Umbilical cord (tissue), 2 donors: ENCODE measurements at places on chromosomes 6 and 20. TPM values are rescaled to one million over a fixed set of nuclear protein-coding genes. Genes with fewer than 3 reads are reported as not detected.

Gene ECT2L
- total RNA-seq, result not detected

Gene SERPINB1
- 28.6 TPM for total RNA-seq

Gene ADTRP
- total RNA-seq, result 2.2 TPM

Gene RUNX2
- 6.3 TPM for total RNA-seq

Gene QKI
- total RNA-seq, result 152 TPM

Gene HLA-DMA
- total RNA-seq, result 5.8 TPM

Gene NELFCD
- 28.2 TPM for total RNA-seq

Gene SLC17A1
- total RNA-seq, result 6.5 TPM

Gene TOX2
- total RNA-seq, result not detected

Gene OR2B6
- total RNA-seq, result not detected

Gene RMND1
- total RNA-seq, result 54.9 TPM

Gene FKBP1C
- total RNA-seq, result not detected

DNA sequence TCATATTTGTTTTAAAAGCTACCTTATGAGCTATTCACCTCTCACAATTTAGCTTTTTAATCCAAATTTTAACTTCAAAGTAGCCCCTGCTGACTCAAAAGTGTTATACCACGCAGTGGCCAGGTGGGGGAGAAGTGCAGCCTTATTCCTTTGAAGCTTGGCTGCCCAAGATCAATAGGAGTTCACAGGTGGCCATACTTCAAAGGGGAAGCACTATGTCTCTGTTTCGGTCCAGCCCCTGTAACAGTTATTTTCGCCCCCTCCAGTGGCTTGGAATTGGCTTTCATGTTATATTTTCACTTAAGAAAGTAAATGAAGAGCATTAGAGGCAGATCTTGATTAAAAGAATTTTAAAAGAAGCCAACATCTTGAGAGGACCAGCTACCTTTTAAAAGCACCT lies 608.4 kb downstream of the EPHA7 start:
- peak; percentile 33 for DNase-seq

DNA sequence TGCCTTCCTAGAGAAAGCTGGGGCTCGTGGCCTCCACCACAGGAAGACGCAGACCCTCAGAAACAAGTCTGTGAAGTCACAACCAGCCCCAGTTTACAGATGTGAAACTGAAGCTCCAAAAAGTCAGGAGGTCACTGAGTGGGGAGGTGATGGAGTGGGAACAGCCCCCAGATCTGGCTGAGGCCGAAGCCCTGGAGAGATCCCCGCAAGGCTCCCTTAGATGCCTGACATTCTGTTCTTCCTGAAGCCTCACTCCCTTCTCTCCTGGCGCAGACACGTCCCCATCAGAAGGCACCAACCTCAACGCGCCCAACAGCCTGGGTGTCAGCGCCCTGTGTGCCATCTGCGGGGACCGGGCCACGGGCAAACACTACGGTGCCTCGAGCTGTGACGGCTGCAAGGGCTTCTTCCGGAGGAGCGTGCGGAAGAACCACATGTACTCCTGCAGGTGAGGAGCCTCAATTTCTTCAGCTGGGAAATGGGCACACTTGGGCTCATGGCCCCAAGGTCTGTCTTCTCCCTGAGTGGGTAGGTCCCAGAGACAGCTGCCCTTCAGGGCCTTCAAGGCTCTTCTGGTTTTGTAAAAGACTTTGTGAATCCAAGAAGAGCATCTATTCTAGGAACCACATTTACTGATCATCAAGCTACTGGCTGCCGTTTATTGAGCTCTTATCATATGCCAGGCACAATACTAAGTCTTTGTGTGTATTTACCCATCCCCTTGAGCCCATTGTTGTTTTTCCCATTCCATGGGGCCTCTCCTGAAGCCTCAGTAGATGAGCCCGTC lies 50.5 kb downstream of the HNF4A start:
- no peak for DNase-seq

DNA sequence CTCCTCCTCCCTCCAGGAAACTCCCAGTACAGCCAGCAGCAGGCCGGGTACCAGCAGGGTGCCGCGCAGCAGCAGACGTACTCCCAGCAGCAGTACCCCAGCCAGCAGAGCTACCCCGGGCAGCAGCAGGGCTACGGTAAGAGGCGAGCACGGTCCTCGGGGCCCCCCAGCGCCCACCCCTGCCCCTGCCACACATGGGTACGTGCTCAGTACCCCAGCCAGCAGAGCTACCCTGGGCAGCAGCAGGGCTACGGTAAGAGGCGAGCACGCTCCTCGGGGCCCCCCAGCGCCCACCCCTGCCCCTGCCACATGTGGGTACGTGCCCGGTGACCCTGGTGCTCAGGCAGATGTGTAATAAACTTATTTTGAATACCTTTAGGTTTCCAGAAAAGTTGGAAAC lies 10.2 kb upstream of the MTG2 start:
- no peak for DNase-seq

GRCh38 chr20:63789836-63790571 lies 41.1 kb downstream of the ZBTB46 start:
- DNase-seq, result no peak

DNA sequence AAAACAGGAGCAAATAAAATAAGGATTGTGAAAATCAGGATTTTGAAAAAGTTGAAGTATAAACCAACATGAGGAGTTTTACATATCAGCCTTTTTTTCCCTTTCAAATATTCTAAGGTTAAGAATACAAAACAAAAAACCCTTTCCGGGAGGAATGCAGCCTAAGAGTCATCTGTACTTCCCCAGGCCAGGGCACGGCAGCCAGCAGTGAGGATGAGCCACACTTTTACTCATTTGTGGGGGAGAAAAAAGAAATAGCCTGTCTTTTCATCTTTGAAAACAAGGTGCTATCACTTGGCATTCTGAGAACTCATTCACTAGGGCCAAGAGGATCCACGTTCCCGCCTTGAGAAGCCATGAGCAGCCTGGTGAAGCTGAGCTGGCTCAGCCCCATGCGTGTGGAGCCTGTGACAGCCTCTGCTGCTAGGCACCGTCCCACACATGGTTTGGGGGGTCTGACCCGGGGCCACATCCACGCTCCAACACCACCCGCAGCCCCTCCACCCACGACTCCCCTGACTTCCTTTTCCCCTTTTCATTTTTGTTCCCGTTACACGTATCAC lies 11.2 kb downstream of the SLC22A1 start:
- DNase-seq, result no peak

GRCh38 chr6:33143113-33143770 lies 49.0 kb downstream of the COL11A2 start:
- DNase-seq, result no peak

DNA sequence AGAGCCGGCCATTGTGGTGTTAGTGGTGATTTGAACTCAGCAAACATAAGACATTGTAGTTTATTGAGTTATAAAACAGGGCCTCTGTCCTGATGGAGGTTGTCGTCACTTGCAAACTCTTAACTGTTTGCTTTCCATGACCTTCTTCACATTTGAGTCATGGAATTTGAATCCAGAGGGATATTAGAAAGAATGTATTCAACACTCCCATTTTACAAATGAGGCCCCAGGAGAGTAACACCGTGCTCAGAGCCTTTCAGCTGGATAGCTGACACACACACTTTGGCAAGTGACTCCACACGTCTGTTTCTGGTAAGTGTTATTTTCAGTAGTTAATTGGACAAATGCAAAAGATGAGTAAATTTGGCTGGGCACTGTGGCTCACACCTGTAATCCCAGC lies 72.4 kb upstream of the XRN2 start:
- no peak for DNase-seq

DNA sequence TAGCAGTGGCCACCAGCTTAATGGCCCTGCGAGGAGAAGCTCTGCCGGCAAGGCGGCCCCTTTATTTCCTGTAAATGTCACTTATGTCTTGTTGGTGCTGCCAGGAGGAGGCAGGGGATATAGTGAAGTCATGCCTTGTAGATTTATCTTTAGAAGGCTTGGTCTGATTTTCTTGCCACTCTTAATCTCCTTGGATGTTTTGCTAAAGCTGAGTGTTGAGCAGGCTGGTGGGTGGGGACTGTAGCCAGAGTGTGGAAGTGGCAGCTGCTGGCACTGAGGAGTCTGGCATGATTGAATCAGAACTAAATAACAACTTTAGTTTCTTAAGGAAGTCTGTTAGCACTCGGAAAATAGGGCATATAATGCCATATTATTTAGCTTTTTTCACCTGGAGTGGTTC lies 77.9 kb downstream of the PHF20 start:
- DNase-seq, result no peak

DNA sequence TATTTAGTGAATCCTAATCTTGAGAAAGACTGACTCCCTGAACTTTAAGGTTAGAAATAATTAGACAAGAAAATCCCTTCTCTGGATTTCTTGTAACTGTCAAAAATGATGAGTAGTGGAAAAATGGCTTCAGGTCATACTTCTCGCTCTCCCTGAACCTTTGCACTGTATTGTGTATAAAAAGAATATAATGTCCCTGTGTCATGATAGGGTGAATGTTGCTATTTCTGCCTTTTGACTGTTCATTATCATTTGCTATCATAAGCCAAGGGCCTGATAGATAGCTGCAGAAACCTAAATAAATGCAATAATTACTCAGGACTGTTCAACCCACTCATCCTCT lies 39.3 kb downstream of the ALDH8A1 start:
- DNase-seq, result no peak

GRCh38 chr6:38155621-38156204 lies 336.2 kb downstream of the ZFAND3 start:
- no peak for DNase-seq

DNA sequence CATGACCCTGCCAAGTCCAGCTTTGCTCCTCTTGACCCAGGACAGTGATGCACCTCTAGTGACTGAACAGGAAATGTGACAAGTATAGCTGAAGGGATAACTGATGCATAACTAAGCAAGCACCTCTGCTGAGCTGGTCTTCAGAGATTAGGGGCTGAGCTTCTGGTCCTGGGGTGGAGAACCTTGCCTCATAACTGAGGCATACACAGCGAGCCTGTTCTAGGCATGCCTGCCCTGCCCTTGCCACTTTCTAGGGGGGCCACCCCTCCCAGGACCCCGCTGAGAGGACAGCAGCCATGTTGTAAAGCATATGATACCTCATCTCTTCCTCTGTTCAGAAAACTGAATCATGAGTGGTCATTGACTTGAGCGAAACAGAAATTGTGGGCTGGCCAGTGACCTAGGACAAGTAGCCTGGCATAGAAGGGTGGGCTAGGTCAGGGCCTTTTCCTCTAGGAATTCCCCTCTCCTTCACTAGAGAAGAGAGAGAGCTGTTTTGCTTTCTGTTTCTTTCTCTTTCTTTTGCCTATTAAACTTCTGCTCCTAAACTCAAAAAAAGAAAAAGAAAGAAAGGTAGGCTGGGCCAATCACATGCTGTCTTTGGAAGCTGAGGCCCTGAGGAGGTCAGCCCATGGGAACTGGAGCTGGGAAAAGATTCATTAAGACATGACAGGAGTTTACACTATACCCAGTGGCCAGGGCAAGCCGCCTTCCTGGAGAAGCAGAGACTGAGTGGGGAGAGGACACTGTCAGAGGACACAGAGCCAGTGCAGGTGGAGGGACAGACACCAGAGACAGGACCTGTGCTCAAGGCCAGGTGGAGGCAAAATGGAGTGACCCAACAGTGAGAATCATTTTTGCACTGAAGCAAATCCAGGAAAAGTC lies 23.1 kb downstream of the ALDH5A1 start:
- no peak for DNase-seq

DNA sequence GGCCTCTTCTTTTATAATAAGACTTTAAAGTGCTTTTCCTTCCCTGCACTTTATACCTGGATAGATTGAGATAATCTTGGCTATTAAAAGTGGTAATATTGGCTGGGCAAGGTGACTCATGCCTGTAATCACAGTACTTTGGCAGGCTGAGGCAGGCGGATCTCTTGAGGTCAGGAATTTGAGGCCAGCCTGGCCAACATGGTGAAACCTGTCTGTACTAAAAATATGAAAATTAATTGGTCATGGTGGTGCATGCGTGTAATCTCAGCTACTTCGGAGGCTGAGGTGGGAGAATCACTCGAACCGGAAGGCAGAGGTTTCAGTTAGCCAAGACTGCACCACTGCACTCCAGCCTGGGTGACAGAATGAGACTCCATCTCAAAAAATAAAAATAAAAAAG lies 197.1 kb upstream of the RGS17 start:
- DNase-seq, result no peak

GRCh38 chr6:36244641-36245280 lies 25.1 kb upstream of the PNPLA1 start:
- DNase-seq, result peak; percentile 35

GRCh38 chr6:1491591-1492319 lies 102.4 kb downstream of the FOXF2 start:
- no peak for DNase-seq

DNA sequence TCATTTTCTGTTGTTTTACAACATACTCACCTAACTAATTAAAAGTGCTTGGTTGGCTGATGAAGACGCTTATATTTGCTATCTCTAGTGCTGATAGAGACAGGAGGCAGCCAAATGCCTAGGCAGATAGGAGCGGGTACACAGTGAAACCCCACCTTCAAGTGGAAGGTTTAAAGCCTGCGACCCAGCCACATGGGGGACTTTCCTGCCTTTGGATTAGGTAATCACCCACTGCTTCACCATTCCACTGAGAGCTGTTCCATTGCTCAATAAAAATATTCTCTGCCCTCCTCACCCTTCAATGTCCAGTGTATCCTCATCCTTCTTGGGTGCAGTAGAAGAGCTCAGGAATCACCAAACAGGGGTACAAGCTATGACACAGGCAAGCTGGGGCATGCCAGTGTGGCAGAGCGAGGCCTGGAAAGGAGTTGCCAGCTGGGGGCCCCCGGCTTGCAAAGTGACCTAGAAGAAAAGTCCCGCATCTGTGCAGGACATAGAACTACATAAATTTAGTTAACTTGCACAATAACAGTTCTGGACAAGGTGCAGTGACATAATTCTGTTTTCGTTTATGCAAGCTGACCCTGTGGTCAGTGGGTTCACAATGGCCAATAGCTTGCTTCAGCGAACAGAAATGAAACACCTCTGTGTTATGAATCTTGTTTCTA lies 112.0 kb upstream of the MLIP start:
- DNase-seq, result no peak

DNA sequence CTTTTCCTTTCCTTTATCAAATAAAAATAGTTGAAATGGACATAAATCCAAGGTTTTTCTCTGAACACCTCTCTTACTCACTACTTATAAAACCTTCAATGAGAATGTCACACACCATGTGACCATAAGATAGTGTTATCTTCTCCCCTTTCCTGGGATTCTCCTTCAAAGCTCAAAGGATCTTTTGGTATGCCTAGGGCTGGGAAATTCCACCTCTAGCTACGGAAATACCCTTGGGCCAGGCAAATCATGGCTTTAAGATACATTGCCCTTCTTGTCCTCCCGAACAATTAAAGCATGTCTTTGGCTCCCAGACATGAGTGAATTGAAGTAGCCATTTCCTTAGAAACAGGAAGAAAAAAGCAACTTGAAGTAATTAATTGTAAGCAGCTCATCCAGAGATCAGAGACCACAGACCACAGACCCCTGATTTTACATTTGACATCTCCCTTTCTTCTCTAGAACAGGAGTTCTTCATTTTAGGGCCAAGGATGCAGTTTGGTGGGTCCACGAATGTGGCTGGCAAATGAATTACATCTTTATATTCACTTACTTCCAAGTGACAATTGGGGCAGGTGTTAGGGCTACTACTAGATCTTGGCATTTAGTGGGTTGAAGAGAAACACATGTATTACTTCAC lies 4.1 kb downstream of the PLCB4 start:
- no peak for DNase-seq

DNA sequence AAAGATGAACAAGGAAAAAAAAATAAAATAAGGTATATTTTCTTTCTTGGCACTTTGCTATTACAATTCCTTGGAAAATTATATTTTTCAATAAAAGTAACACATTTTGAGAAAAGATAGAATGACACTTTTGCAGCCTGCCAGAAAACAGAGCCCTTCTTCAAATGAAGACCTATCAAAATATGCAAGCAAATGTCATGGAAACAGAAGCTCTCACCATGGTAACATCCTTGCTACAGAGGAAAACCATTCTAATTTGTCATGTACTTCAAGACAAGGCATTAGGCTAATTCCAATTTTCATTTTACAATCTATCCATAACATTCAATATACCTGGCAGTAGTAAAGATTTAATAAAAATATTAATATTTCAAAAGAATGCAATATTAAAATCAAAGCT lies 177.9 kb downstream of the RNGTT start:
- peak; percentile 5 for DNase-seq
